ENCODE measurements at places on chromosomes 13 and 19. TPM values are rescaled to one million over a fixed set of nuclear protein-coding genes. Genes with fewer than 3 reads are reported as not detected.

DNA sequence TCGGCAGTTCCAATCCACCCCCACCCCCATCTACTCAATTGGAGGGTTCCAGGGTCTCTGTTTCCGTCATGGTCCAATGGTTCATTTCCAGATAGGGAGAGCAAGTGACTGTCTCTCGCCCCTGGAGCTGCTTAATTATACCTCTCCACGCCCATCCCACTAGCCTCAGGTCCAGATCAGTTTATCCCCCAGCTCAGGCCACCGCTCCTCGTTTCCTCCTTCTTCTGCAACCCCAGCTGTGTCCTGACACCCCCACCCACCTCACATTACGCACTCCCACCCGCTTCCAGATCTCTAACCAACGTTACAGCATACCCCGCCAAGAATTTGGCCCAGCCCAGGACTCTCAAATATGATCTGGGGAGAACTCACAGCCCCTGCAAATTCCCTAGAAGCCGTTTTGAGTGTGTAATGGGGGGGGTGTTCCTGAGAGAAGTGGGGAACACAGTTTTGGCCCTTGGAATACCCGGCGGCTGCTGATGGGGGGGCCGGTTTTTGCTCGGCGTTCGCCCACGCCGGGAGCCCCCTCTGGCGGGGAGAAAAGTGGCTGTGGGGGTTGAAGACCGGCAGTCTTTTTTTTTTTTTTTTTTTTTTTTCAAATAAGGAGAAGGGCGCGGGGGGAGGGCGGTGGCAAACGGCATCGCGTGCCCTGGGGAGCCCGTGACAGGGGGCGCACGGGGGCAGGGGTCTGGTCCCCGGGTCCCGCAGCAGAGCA, 1.7 kb upstream of the PDE4A start:
- DNase-seq = no peak

DNA sequence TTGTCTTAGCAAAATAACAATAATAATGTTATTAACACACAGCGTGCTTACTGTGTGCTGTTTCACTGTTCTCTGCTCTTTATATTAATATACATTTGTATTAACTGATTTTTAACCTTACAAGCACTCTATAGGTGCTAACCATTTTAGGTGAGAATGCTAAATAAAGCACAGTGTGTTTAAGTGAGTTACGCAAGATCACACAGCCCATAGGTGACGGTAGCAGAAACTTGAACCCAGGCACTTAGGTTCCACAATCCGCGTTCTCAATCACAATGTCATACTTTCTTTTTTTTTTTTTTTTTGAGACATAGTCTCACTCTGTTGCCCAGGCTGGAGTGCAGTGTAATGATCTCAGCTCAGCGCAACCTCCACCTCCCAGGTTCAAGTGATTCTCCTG, 5.8 kb downstream of the ZNF30 start:
- DNase-seq = no peak

- peak; percentile 26 for DNase-seq
These were observed 3.0 kb downstream of the ZC3H4 start for GRCh38 chr19:47110521-47111005.

- peak; percentile 60 for DNase-seq
These were observed 4.7 kb upstream of the GJB2 start for GRCh38 chr13:20197361-20197834.

DNA sequence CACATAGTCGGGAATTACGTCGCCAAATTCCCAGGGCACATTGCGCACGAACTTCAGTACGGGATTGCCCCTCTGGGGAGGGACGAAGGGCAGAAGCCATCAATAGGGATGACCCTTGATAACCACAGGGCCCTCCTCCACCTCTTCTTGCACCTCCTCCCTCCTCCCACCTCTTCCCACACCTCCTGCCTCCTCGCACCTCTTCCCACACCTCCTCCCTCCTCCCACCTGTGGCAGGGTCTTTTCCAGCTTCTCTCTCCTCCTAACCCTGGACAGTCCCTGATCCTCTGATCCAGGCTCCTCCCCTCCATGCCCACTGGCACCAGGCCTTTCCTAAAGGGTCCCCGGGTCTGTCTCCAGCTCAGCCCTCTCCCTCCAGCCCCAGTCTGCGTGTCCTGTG, 3.4 kb downstream of the ERCC1 start:
- DNase-seq = no peak

DNA sequence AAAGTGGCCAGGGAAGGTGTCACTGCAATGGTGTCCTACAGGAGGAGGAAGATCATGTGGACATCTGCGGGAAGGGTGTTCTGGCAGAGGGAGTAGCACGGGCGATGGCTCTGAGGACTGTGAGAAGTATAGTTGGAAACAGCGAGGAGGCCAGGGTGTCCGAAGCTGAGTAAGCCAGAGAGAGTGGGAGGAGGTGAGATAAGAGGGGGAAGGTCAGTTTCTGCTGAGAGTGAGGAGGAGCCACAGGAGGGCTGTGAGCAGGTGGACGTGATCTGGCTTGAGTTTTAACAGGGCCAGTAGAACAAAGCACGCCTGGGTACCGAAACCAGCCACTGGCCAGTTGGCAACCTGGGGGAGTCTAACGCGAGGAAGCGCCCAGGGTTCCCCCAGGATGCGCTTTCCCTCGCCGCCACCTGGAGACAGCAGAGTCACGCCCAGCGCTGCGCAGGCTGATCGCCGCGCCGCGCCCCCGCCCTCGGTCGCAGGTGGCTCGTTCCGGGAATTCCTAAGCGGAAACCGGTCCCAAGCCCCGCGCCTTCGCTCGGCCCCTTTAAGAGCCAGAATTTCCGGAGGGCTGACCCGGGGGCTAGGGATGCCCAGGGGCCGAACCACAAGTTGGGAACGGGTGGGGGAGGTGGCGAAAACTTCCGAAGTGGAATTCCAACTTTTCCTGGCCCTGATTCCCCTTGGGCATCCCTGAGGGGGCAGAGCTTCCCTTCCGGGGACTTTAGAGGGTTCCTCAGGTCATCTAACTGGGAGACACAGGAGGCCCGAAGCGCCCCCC, 1.1 kb upstream of the LSR start:
- peak; percentile 91 for DNase-seq

- DNase-seq = no peak
These were observed 5.2 kb upstream of the MRPS31 start for GRCh38 chr13:40776232-40776631.

- DNase-seq = no peak
These were observed 240.4 kb downstream of the KCNRG start for GRCh38 chr13:50255639-50256038.

DNA sequence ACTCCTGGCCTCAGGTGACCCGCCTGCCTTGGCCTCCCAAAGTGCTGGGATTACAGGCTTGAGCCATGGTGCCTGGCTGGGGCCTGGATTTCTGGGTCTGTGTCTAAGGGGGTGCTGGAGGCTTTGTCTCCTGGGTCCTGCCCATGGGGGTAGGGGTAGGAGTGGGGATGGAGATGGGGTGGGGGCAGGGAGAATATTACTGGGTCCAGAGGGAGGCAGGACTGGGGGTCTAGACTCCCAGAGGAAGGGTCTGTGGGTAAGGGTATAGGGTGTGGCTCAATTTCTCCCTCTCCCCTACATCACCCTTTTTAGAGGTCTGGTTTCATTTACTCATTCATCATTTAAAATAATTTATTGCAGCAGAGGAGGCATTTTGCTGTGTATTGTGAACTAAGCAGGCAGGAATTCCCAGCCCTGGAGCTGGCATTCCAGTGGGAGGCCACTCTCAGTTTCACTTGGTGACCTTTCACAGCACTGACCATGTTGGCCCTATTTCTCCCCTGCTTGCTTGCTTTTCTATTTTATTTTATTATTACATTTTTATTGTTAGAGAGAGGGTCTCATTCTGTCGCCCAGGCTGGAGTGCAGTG, 810 bp upstream of the NFKBID start:
- DNase-seq = no peak

DNA sequence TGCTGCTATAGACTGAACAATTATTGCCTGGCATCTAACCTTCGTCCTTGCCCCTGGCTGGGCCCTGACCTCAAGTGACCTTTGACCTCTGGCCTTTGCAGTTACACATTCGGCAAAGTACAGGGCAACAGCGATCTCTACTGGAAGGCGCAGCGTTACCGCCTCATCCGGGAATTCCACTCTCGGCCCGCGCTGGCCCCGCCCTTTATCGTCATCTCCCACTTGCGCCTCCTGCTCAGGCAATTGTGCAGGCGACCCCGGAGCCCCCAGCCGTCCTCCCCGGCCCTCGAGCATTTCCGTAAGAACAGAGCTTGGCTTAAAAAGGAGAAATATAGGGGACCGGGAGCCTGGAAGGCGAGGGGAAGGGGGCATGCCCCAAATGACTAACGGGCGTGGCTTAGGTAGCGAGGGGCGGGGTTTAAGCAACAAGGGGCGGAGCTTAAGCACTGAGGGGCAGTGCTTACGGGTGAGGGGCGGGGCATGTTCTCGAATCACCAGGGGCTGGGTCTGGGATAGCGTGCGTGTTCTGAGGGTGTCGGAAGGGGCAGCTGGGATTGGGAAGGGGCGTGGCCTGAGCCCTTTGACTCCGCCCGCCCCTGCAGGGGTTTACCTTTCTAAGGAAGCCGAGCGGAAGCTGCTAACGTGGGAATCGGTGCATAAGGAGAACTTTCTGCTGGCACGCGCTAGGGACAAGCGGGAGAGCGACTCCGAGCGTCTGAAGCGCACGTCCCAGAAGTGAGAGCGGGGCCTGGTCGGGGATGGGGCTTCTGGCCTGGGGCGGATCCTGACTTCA, 52.7 kb downstream of the TRPM4 start:
- DNase-seq = peak; percentile 65

DNA sequence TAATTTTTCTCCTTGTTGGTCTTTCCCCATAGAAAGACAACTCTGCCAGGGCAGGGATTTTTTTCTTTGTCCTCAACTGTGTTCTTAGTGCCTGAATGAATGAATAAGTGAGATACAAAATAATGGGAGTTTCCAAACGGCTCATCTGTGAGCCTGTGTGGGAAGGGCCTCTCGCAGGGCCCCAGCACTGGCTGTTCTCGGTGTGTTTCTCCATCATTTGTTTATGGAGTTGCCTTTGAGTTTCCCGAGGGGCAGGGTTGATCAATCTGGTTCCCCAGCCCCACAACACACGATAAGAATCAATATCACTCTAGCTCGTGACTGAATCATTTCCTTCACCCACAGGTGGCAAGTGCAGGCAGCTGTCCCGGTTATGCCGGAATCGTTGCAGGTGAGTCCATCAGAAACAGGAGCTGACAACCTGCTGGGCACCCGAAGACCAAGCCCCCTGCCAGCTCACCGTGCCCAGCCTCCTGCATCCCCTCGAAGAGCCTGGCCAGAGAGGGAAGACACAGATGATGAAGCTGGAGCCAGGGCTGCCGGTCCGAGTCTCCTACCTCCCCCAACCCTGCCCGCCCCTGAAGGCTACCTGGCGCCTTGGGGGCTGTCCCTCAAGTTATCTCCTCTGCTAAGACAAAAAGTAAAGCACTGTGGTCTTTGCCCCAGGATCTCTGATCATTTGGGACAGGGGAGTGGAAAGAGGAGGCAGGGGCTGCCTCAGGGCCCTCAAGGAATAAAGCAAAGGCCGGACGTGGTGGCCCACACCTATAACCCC, 14.9 kb downstream of the FXYD5 start:
- DNase-seq = no peak

GRCh38 chr13:86813198-86813597, 858.0 kb upstream of the SLITRK5 start:
- DNase-seq = no peak

DNA sequence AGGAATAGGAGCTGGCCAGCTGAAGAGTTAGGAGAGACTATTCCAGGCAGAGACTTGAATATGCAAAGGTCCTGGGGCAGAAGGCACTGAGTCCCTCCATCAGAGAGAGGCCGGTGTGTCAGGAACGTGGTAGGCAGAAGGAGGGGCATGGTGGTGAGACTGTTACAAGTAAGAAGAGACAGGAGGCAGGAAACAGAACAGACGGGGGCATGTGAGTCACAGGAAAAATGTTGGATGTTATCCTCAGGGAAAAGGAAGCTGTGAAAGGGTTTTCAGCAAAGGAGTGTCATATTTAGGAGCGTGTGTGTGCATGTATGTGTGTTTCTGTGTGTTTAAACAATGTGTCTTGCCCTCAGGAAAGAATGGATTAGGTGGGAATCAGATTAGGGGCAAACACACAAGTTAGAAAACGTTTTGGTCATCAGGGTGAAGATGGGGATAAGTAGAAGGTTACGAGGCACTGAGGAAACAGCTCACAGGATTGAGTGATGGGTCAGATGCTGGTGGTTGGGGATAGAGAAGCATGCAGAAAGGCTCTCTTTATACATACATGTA, 1.1 kb downstream of the EDDM13 start:
- no peak for DNase-seq

DNA sequence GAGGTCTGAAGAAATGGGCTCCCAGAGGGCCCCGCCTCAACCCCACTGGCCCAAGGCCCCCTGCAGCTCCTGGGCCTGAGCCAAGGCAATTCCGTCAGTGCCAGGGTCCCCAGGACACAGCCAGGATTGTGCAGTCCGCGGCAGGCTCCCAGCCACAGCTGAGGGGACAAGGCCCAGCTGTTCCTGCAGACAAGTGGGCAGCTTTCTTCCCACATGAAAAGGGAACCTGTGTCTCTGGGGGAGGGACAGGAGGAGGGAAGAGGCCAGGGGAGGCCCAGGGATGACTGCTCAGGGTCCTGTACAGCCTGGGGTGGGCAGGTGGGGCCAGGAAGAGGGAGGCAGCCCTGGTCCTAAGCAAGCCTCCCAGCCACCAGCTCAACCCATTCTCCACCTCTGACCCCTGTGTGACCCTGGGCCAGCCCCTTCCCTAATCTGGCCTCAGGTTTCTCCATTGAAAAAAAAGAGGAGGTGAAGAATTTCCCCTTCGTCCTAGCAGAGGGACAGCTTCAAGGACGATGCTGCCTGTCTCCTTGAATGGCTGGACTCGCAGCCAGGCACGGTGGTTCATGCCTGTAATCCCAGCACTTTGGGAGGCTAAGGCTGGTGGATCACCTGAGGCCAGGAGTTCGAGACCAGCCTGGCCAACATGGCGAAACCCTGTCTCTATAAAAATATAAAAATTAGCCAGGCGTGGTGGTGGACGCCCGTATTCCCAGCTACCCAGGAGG, 20.5 kb upstream of the VSTM2B start:
- DNase-seq = no peak

DNA sequence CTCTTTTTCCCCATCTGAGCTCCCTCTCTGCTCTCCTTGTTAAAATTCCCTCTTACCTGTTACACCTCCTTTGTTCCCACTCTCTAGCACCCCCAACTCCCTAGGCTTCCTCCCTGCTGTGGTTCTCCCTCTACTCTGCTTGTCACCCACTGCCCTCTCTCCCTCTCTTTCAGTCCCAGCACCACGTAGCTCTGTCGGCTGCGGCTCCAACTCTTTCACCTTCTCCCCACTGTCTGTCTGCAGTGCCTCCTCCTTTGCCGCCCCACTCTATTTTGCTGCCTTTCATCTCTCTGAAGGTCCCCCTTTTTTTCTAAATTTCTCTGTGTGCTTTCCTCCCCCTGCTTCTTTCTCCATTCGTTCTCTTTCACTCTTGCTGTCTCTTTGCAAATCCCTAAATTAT, 1.1 kb downstream of the ZNF836 start:
- DNase-seq = no peak

DNA sequence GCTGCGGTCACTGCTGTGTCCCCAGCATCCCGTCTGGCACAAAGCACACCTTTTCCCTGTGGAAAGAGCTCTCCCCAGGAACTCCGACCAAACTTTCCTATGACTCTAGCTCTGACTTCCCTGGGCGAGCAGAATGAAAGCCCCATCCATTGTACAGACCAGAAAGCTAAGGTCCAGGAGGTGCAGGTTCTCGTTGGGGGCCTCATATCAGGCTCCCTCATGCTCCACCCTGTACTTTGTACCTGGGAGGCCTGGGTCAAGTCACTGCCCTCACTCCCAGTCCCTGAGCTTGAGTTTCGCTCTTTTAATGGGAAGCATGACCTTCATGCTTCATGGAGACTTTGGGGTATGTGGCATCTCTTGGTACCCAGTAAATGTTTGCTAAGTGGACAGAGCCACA, 18.4 kb downstream of the CYTH2 start:
- DNase-seq = no peak

The LILRA1 gene
- polyA plus RNA-seq = 0.32 TPM

The FOXA3 gene
- polyA plus RNA-seq = 0.12 TPM

The SIGLEC12 gene
- 0.10 TPM for polyA plus RNA-seq

The C1QTNF9B gene
- 1.4 TPM for polyA plus RNA-seq

The ANGPTL8 gene
- polyA plus RNA-seq = 0.62 TPM

The TTC9B gene
- polyA plus RNA-seq = 0.25 TPM
